Activated CD4-positive, CD25-positive, alpha-beta regulatory T cell (primary cell): ENCODE measurements at places on chromosomes 1 and 21.

DNA sequence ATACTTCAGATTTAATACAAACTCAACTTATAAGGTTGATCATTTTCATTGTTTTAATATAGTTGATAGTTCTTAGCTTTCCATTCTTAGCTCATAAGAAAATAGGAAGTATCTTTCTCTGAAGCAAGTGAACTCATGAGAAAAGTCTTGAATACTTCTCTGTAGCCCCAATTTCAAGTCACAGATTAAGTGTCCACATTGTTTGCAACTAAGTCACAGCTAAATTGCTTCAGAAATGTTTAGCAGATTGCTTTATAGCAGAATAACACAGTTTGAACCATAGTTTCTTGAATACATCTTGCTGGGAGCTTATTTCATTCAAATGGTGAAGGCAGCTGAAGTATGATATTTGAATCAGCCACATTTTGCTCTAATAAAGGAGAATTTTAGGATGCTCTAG lies 10.6 kb upstream of the PKN2 start:
- DNase-seq = no peak

DNA sequence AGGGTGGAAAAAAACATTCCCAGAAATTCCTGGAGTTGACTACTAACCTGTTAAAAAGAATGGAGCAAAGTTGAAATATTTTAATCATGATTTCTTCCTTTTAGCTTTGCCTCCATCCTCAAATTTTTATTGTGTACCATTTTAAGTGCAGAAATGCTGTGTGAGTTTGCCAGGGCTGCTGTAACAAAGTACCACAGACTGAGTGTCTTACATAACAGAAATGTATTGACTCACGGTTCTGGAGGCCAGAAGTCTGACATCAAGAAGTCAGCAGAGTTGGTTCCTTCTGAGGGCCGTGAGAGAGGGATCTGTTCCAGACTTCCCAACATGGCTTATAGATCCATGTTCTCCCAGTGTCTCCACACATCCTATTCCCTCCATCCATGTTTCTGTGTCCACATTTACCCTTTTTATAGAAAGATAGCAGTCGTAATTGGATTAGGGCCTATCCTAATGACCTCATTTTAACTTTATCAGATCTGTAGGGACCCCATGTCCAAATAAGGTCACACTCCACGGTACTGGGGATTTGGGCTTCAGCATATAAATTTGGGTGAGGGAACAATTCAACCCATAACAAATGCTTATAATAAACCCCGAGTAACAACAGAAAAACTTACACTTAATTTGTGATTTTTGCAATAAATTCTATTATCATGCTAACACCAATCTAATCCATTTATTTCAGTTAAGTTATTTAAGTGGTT lies 12.7 kb downstream of the SNX7 start:
- DNase-seq = no peak

DNA sequence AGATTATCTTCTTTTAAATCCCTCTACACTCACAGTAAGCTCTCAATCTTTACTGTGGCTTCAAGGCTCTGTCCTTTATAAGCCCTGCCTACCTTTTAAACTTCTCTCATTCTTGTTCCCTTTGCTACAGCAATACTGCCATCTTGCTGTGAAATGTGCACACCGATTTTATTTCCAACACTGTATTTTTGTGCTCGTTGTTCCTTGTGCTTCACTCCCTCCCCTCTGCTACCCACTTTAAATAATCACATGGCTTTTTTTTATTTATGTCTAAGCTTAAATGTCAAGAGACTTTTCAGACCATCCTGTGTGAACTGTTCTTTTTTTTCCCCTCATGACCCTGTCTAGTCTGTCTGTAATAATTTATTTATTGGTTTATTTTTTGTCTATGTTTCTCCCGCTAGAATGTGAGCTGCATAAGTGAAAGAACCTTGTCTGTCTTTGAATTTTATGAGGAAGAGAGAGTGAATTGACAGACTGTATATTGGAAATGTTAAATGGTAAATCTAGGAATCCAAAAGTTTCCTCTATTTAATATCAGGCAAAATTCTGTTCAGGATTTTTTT lies 45.7 kb downstream of the ABCD3 start:
- no peak for DNase-seq

DNA sequence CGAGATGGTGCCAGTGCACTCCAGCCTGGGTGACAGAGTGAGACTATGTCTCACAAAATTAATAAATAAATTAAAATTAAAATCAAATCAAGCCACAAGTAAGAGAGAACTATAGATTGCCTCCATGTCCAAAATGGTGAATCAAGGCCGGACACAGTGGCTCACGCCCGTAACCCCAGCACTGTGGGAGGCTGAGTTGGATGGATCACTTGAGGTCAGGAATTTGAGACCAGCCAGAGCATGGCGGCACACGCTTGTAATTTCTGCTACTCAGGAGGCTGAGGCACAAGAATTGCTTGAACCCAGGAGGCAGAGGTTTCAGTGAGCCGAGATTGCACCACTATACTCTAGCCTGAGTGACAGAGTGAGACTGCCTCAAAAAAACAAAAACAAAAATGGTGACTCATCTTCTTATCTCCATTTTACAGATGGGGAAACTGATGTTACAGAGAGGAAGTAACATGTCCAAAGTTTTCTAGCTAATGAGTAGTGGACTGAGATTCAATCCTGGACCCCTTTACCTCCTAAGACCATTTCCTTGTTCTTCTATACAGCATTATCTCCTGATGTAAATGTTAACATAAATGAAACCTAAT lies 99.0 kb upstream of the HNRNPU start:
- no peak for DNase-seq

GRCh38 chr1:8562222-8562621 lies 244.3 kb downstream of the SLC45A1 start:
- no peak for DNase-seq

DNA sequence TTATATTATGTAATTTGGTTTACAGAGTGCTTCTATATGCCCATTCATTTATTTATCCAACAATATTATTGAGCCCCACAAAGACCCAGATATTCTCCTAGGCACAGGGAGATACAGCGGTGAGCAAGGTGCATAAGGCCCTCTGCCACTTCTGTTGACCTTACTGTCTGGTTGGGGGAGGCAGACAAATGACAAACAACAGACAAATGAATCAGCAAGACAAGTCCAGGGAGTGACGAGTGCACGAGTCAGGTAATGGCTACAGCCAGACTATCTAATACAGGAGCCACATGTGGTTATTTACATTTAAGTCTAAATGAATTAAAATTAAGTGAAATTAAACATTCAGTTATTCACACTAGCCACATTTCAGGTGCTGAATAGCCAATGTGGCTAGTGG lies 22.0 kb upstream of the BCAR3 start:
- no peak for DNase-seq

GRCh38 chr1:45400049-45400448 lies 59.8 kb upstream of the MUTYH start:
- DNase-seq = no peak

GRCh38 chr1:42957229-42957879 lies 1.3 kb downstream of the SLC2A1 start:
- DNase-seq = no peak

DNA sequence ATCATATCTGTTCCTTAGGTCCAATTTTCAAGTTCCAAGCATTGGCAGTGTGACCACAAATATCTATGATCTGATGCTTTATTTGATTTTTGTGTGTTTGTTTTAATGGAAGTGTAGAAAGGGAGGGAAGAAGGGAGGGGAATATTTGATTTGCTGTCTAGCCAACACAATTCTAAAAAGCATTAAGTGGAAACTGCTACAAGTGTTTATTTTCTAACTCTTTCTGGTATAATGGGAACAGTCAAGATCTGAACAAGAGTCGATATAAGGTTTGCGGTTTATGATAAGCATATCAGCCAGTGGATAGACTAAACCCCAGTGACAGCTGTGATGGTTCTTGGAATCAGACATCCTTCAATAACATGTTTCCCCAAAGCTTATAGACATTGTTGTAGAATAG lies 267.8 kb upstream of the SNX7 start:
- DNase-seq = no peak

- DNase-seq = no peak
Observed at GRCh38 chr21:38968887-38969543, 163.3 kb downstream of the ETS2 start.

DNA sequence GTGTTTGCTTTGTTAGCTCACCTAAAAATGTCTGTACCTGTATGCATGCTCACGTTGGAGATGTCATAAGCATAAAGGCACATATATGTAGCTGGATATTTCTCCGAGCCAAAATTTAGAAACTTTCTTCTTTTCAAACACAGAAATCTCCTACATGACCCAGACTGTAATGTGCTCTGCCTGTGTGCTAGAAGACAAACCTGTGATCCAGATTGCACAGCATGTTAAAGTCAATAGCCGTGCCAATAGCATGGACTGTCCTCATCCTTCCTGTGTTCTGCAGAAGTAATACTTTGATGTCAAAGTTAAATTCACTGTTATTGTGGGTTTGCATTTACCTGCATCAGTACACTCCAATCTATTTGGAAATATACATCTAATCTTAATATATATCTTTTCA lies 346.2 kb upstream of the ZRANB2 start:
- no peak for DNase-seq

- DNase-seq = no peak
Observed at GRCh38 chr1:85124091-85124490, 75.8 kb upstream of the MCOLN3 start.

GRCh38 chr1:212650228-212650627 lies 41.7 kb downstream of the ATF3 start:
- no peak for DNase-seq

DNA sequence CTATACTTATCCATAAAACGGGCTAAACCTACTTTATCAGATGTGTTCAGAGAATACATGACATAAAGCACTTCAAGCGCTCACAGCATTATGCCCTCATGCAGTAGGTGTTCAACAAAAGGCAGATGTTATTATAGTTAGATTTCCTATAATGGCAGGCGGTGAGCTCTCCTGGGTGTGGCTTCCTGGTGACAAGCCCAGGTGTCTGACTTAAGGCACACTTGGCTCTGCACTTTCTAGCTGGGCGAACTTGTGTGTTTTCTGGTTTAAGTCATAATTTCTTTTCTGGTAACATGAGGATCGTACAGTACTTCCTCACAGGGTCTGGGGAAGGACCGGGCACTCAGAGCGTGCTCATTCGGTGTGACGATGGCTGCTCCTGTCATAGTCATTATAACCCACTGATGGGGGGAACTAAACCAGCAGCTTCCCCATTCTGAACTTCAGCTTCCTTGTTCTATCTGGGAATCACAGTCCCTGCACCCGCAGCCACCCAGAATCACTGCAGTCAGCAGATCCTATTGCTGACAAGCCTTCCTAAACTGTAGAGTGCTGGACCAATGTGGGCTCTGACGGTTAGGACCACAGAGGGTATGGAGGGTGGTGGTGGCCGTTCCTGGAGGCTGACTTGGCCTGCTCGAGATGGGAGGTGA lies 52.8 kb downstream of the IGSF21 start:
- no peak for DNase-seq

DNA sequence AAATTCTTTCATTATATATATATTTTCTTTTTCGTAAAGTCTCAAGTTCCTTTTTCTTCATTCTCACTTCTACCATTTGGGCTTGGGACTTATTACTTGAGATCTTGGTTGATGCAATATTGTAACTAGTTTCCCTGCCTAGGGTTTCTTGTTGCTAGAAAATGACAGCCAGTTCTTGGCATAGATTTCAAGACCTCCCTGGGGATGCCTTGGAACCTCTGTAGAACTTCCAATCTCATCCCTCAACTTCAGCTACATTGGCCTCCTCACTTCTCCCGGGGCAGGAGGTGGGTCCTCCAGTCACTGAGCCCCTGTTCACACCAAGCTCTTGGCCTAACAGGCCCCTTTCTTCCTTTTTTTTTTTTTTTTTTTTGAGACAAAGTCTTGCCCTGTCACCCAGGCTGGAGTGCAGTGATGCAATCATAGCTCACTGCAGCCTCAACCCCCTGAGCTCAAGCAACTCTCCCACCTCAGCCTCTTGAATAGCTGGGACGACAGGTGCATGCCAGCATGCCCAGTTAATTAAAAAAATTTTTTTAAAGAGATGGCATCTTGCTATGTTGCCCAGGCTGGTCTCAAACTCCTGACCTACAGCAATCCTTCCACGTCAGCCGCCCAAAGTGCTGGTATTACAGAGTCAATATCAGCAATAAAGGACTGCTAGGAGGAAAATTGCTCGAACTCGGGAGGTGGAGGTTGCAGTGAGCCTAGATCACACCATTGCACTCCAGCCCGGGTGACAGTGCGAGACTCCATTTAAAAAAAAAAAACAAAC lies 33.1 kb downstream of the MAP3K7CL start:
- DNase-seq = no peak

- DNase-seq = no peak
Observed at GRCh38 chr1:100575406-100575805, 37.5 kb downstream of the GPR88 start.

- DNase-seq = no peak
Observed at GRCh38 chr1:176199707-176200106, 7.4 kb downstream of the COP1 start.

- DNase-seq = no peak
Observed at GRCh38 chr21:18603261-18603660, 199.7 kb upstream of the TMPRSS15 start.

- no peak for DNase-seq
Observed at GRCh38 chr1:154845879-154846278, 24.2 kb downstream of the KCNN3 start.

DNA sequence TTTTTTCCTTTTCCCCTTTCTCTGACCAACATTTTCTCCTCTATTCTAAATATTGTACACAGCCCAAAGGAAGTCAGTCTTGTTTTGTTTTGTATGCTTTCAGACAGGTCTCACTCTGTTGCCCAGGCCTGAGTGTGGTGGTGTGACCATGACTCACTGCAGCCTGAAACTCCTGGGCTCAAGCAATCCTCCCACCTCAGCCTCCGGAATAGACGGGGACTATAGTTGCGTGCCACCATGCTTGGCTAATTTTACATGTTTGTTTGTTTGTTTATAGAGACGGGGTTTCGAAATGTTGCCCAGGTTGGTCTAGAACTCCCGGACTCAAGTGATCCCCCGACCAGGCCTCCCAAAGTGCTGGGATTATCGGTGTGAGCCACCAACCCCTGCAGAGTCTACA lies 72.8 kb downstream of the NRIP1 start:
- DNase-seq = no peak

- DNase-seq = no peak
Observed at GRCh38 chr1:206823727-206824126, 41.7 kb upstream of the IL20 start.

- DNase-seq = no peak
Observed at GRCh38 chr1:214123061-214123784, 135.4 kb downstream of the PROX1 start.

DNA sequence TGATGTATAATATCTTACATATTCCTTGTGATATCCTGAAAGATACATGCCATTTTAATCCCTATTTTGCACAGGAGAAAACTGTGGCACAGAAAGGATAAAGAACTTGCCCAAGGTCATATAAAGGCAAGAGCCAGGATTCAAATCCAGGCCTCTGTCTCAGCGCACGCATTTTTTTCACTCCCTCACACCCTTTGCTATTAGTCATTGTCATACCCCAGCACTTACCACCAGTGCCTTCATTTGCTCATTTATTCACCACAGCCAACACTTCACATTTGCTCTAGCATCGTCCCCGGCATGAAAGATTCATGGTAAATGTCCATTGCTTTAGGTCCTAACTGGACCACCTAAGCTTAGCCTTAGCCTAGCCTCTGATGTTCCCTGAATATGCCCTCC lies 14.2 kb downstream of the ALX3 start:
- no peak for DNase-seq

- DNase-seq = no peak
Observed at GRCh38 chr1:243726806-243727502, 123.1 kb downstream of the AKT3 start.
